ENCODE measurements at places on chromosomes 1 and 21.

- no peak for DNase-seq
Observed at GRCh38 chr21:35850542-35851103, 209.7 kb downstream of the SETD4 start.

- no peak for DNase-seq
Observed at GRCh38 chr1:27935721-27936120, 921 bp downstream of the SMPDL3B start.

DNA sequence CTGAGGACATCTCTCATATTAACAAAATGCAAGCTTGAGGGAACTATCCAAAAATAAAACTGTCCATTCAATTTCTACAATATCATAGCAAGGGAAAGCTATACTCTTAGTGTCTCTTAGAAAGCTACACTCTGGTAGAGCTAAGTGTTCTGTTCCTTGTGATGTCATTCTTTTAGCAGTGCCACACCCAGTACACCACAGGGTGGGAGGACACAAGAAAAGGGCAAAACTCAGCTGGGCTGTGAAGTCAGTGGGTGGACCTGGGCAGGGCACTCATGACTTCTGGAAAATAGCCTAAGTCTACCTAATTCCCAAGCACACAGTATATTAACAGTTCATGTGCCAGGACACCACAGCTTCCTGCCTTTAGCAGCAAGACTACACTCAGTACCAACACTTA, 42.2 kb upstream of the TNFSF4 start:
- DNase-seq = no peak

- DNase-seq = peak; percentile 14
Observed at GRCh38 chr1:113811156-113811887, 954 bp downstream of the RSBN1 start.

DNA sequence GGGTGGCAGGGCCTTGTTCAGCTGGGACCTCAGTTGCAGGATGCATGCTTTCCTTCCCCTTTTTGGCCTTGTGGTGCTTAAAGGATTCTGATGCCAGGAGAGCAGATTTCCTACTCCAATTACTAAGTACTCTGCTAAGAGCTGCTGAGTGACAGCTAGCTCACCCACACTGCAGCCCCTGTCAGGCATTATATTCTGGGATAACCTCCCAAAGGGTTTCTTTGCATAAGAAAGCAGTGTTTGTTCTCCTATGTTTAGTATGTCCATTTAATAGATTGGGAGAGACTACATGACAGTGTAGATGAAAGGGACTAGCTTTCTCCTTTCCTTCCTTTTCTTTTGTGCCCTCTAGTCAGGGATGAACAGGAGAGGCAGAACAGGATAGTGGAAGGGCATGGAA, 100.7 kb downstream of the FAM78B start:
- no peak for DNase-seq

DNA sequence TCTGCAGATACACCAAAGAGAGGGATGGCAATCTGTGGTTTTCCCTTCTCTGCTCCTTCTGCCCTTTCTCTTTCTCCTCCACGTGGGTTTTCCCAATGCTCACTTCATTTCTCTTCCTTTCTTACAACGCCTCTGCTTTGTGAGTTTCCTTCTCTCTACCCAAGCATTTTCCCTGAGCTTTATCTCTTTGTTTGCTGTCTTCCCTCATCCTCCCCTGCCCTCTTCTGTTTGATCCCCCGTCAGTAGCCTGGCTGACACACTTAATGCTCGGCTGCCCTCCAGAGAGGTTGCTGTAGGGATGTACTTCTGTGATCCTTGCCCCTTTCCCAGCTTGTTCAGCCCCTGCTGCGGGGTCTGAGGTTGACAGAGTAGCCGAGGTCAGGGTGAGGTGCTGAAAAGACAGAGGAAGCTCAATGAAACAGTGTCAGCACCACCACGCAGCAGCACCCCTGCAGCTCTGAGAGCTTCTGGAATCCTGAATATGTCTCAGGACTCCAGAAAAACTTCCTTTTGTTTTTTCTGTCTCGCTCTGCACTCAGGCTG, 6.0 kb downstream of the EDARADD start:
- no peak for DNase-seq

DNA sequence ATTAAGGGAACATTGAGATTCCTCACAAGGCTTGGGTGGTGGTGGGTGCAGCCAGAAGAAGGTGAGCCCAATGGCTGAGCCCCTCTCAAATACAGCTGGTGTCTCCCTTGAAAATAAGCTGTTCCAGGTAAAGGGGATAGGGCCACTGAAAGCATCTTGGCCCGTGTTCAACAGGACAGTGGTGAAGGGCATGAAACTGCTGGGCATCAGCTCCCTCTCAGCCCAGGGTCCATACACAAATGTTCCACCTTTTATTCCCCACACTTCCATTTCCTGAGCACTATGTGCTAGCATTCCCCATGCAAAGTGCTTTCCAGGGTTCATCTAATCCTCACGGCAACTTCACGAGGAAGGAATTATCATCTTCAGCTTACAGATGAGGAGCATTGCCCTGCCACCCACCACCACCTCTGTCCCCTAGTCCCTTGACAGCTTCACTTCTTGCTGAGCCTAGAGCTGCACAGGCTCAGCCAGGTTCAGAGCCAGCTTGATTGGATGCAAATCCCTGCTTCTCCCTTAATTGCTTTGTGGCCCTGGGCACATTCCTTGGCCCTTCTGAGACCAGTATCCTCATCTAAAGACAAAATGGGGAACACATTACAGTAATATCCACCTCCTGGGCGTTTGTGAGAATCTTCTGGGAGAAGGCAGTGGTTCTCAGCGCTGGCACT, 9.6 kb downstream of the TAGLN2 start:
- DNase-seq = no peak
